ENCODE measurements at places on chromosomes 7 and 10.

GRCh38 chr7:87797798-87798403 lies 78.3 kb downstream of the SLC25A40 start:
- H3K27me3 ChIP-seq = no peaks in the 10 kb centered on the region
- DNase-seq = no peak
- H3K27ac ChIP-seq = no peak overlapping the region
- no peaks in the 10 kb centered on the region for H3K4me1 ChIP-seq
- H3K36me3 ChIP-seq = no peaks in the 10 kb centered on the region
- H3K4me3 ChIP-seq = no peak overlapping the region

GRCh38 chr7:50803359-50804337 lies 21.0 kb upstream of the GRB10 start:
- H3K4me3 ChIP-seq = no peak overlapping the region
- no peaks in the 10 kb centered on the region for H3K4me1 ChIP-seq
- no peaks in the 10 kb centered on the region for H3K27me3 ChIP-seq
- DNase-seq = no peak
- no peak overlapping the region for H3K27ac ChIP-seq

- H3K4me3 ChIP-seq = no peak overlapping the region
- H3K27ac ChIP-seq = no peak overlapping the region
- H3K27me3 ChIP-seq = no peaks in the 10 kb centered on the region
- H3K36me3 ChIP-seq = no peaks in the 10 kb centered on the region
- H3K4me1 ChIP-seq = no peaks in the 10 kb centered on the region
- no peak for DNase-seq
These were observed 8.9 kb downstream of the DKK1 start for GRCh38 chr10:52322936-52323335.

- no peak overlapping the region for H3K27ac ChIP-seq
- no peak for DNase-seq
- no peak overlapping the region for H3K4me3 ChIP-seq
- H3K36me3 ChIP-seq = no peaks in the 10 kb centered on the region
- H3K4me1 ChIP-seq = no peaks in the 10 kb centered on the region
- no peaks in the 10 kb centered on the region for H3K27me3 ChIP-seq
These were observed 102.0 kb upstream of the TBX20 start for GRCh38 chr7:35355911-35356310.
